Activated CD4-positive, alpha-beta T cell treated with anti-CD3 and anti-CD28 coated beads, Interleukin-2, amount 10 ng/mL, durations not matched to agents 7 days and 5 days (primary cell): ENCODE measurements at places on chromosomes 4 and X. TPM values are rescaled to one million over a fixed set of nuclear protein-coding genes. Genes with fewer than 3 reads are reported as not detected.

Gene MGARP
- total RNA-seq = 0.21 TPM

Gene CACNA1F
- 0.33 TPM for total RNA-seq

Gene MCUB
- total RNA-seq = 132 TPM

Gene CNKSR2
- total RNA-seq = 9.5 TPM

Gene DNAAF6
- not detected for total RNA-seq

Gene DCAF12L1
- not detected for total RNA-seq

Gene SMARCA1
- not detected for total RNA-seq

Gene ASB9
- 0.67 TPM for total RNA-seq

Gene ACOX3
- total RNA-seq = 13.8 TPM

Gene LNX1
- not detected for total RNA-seq

Gene CT83
- not detected for total RNA-seq

Gene PFKFB1
- total RNA-seq = 0.64 TPM

Gene MID1
- 0.23 TPM for total RNA-seq

Gene GPR143
- total RNA-seq = not detected

Gene MAGEA6
- not detected for total RNA-seq

Gene ZBED1
- 36.5 TPM for total RNA-seq

Gene TENM3
- not detected for total RNA-seq

Gene ABCB7
- 26.7 TPM for total RNA-seq

Gene NDST3
- total RNA-seq = not detected

Gene GK2
- not detected for total RNA-seq

Gene USP17L25
- not detected for total RNA-seq

Gene LINC00632
- total RNA-seq = 14.3 TPM

Gene FGA
- total RNA-seq = not detected

Gene PCYT1B
- not detected for total RNA-seq

Gene NOX1
- not detected for total RNA-seq

Gene DRP2
- total RNA-seq = 0.87 TPM

Gene SORCS2
- not detected for total RNA-seq

Gene NHS
- 1.2 TPM for total RNA-seq

Gene CFI
- total RNA-seq = not detected

Gene GRPR
- 0.10 TPM for total RNA-seq

Gene USP38
- 24.7 TPM for total RNA-seq
